ENCODE measurements at places on chromosomes 12 and 14. TPM values are rescaled to one million over a fixed set of nuclear protein-coding genes. Genes with fewer than 3 reads are reported as not detected.

The PPP1R1A gene
- 47.6 TPM for total RNA-seq

The METTL3 gene
- 90.0 TPM for total RNA-seq

The CPSF2 gene
- 53.1 TPM for total RNA-seq

The HOXC12 gene
- total RNA-seq = not detected

The PLD4 gene
- total RNA-seq = not detected

The RIN3 gene
- total RNA-seq = 0.76 TPM

The KRT5 gene
- total RNA-seq = not detected

The RGS6 gene
- 1.2 TPM for total RNA-seq

The TGM1 gene
- total RNA-seq = 4.2 TPM

The ADAM21 gene
- total RNA-seq = not detected

The CACNA2D4 gene
- not detected for total RNA-seq

The ARHGEF40 gene
- 42.4 TPM for total RNA-seq

The CDK2 gene
- total RNA-seq = 20.5 TPM

The LMNTD1 gene
- total RNA-seq = 1.1 TPM

The PPP4R4 gene
- 1.6 TPM for total RNA-seq

The OSBPL8 gene
- 162 TPM for total RNA-seq

The KLRC1 gene
- not detected for total RNA-seq

The RNASE7 gene
- not detected for total RNA-seq

The TSPAN19 gene
- total RNA-seq = 2.9 TPM

The CNTN1 gene
- total RNA-seq = 81.4 TPM

The ASIC1 gene
- 451 TPM for total RNA-seq

The FERMT2 gene
- total RNA-seq = 79.7 TPM

The CDH24 gene
- total RNA-seq = 164 TPM

The COX14 gene
- 23.3 TPM for total RNA-seq

The AMDHD1 gene
- not detected for total RNA-seq

The LRTM2 gene
- total RNA-seq = 14.6 TPM

The NKX2-1 gene
- not detected for total RNA-seq

The CLEC9A gene
- not detected for total RNA-seq

The POTEG gene
- total RNA-seq = not detected

The CAPZA3 gene
- total RNA-seq = not detected

The TMEM229B gene
- 7.5 TPM for total RNA-seq

The CCDC177 gene
- 7.8 TPM for total RNA-seq

The SDR9C7 gene
- total RNA-seq = 0.39 TPM

Data from glutamatergic neuron (in vitro differentiated cells).